ENCODE measurements at places on chromosomes 16 and 17.
A peak's percentile ranks its signal among the peaks of the same experiment; 100 is the strongest.

DNA sequence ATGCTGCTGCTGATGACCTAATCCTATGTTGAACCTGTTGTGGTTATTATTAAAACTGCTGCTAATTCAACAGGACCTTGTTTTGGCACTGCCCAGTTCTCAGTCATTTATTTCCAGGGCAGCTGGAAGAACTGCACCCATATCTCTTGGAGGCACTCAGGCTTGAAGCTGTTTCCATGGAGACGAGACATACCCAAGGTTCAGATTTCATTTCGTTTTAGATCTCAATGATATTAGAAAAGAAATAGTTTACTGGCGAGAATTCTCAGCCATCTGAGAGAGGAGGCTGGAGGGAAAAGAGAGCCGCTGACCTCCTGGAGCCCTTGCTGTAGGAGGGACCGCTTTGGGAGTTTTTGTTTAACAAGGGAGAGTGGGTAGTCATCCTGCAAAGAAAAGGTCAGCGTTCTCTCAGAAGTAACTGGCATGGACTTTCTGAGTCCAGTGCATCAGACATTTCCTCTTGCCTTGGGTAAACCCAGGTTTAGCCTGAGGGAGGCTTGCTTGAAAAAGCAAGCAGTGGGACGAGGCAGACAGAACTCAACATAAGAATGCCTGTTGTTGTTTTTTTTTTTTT is 75.4 kb downstream of the YPEL2 start:
- peak; percentile 73 for DNase-seq

- peak; percentile 77 for DNase-seq
These were observed 29.7 kb upstream of the LGALS9 start for GRCh38 chr17:27601069-27601974.

GRCh38 chr17:44083250-44083849 is 12.8 kb downstream of the G6PC3 start:
- no peak for DNase-seq

DNA sequence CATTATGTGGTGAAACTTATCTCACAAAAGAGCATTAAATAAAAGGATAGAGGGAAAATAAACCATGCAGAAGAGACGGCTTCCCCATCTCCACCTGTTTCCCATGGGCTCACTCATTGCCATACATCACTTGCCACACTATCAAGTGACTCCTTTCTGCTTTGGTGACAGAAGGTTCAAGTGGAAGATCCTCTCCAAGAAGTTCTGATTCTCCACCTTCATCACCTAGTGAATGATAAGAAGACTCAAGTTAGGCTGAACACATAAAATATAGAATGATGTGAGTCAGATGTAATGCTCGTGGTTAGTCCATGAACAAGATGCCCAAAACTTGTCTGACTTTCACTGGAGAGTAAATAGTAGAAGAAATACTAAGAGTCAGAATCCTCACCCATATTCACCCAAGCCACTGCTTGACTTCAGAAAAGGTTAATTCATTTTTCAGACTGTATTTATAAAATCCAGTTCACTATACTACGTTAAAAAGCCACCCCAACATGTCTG is 100.1 kb upstream of the TOB1 start:
- no peak for DNase-seq

All from myocyte (in vitro differentiated cells).